Activated CD4-positive, alpha-beta T cell treated with anti-CD3 and anti-CD28 coated beads for 24 hours (primary cell): ENCODE measurements at places on chromosomes 6 and 20.

- DNase-seq, result no peak
Observed at GRCh38 chr6:26065952-26066380, 21.3 kb upstream of the HFE start.

DNA sequence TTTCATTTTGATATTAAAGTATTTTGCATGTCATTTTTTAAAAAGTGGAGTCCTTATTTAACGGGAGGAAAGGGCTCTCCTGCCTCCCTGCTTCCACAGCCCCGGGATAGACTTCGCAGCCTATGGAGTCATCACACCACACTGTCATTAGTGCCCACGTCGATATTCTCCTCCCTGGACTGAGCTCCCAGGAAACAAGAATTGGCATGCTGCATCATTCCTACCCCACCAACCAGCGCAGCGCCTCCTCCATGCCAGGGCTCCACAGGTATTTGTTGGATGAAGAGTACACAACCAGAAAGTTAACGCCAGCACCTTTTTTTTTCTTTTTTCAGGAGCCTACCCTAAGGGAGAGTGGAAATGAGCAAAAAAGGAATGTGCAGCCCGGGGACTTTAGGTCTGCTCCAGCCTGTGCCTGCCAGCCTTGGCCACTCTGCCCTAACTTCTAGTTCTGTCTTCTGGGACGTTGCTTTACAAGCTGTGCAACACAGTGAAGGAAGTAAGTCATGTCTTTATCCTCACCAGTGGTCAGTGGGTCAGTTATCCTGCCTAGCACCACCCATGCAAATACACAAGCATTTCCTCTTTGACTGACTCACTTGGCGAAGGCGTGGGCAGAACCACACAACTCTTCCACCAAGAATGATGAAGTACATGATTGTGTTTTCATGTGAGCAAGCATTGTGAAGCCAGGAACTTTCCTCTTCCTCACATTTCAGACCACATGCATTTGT lies 180.7 kb upstream of the UST start:
- DNase-seq, result no peak

- DNase-seq, result no peak
Observed at GRCh38 chr6:84278321-84278998, 51.0 kb upstream of the CEP162 start.

GRCh38 chr6:164926686-164927085 lies 382.7 kb downstream of the C6orf118 start:
- DNase-seq, result no peak

DNA sequence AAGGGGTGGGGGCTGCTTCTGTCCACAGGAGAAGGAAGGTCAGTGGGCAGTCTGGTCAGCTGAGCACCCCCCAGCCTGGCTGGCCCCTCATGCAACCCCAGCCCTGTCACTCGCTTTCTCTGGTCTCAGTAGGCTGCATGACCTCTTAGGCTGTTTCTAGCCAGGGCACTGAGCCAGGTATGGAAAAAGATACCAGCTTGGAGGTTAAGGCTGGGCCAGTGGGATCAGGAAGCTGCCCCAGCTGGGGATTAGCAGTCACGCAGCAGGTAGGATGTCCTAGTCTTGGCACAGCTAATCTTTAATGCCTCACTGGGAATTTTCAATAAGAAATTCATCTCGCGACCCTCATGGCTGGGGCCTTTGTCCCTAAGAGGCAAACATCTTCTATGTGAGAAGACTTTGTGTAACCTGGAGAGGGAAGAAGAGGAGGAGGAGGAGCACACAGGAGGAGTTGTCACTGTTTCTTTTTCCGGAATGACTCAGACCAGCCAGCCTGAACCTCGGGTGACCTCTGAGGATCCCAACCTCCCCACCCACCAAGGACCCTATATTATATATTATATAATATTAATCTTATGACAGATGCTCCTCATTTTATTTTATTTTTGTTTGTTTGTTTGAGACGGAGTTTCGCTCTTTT lies 2.4 kb upstream of the BPIFA2 start:
- no peak for DNase-seq

DNA sequence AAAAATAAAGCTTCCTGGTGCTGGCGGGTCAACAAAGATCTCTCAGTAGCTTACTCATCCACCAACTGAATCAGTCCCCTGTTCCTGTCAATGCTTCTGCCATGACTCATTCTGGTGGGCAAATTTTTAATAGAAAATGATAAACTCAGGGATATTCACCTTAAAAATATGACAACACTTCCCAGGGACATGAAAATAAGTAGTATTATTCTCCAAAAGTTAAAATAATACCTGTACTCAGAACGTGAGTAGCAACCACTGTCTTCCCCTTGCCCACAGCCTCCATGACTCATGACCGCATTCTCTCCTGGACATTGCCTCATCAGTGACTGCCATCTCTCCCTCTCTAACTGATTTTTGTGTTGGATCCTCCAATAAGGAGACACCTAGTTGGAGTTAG lies 552.3 kb downstream of the KIF16B start:
- no peak for DNase-seq

GRCh38 chr20:62896526-62896925 lies 29.8 kb downstream of the DIDO1 start:
- no peak for DNase-seq
